H4 (cell line): ENCODE measurements at places on chromosomes 11 and 22. TPM values are rescaled to one million over a fixed set of nuclear protein-coding genes. Genes with fewer than 3 reads are reported as not detected.

DNA sequence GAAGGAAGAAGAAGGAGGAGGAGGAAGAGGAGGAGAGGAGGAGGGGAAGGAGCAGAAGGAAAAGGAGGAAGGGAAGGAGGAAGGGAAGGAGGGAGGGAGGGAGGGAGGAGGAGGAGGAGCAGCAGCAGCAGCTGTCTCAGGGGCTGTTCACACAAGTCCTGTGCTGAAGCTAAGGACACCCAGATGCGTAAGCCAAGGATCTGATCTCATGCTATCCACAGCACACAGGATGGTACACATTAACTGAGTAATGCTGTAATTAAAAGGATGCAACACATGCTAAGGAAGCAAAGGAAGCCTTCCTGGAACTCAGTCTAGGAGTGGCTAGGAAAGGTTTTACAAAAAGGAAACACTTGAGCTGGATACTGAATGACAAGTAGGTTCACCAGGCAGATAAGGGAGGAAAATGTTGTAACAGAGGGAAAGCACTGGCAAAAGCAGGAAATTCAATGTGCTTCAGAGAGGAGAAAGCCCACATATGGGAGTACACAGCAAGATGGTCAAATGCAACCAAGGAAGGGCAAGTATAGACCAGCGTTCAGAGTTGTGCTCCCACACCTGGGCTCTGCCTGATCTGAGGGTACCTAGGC is 32.0 kb downstream of the TRIM66 start:
- no peak for DNase-seq

DNA sequence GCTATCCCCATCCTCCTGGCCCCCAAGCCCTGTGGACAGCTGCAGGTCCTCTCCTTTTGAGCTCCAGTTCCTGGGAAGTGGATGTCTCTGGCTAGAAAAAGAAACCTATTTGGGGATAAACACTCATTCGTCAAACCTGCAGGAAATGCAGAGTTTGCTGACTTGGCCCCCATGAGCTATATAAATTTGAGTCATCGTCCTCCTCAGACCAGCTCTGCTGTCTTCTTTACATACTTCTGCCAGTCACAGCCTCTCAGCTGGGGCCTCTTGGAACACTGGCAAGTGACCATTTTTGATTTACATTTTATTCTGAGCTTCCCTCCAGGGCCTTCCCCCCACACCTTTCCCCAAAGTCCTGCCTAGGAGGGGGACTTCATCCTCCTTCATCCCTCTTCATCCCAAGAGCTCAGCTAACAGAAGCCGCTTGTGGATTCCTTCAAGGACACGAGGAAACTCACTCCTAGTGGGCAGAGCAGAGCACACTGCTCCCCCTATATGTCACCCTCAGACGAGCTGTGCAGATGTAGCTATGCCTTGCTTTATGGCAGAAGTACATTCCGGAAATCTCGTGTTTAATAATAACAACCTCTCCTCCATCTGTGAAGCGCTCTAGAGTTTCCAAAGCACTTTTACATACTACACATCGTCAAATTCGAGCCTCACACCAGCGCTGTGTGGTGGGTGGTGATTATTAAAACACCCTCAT is 131.8 kb downstream of the FEZ1 start:
- DNase-seq, result no peak

DNA sequence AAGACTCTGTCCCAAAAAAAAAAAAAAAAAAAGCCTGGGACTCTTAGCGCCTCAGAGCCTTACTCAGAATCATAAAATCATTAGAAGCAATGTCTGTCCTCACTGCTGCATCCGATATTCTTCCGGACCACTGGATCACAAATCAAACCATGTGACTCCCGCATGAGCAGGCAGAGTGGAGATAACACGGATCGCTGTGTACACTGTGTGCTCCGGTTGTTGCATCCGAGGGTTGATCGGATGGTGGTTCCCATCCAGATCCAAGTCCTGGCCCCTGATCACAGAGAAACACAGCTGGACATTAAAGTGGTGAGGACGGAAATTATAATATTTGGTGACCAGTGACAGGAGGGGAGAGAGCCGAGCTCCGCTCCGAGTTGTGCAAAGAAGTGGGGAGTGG is 9.7 kb upstream of the TXNRD2 start:
- DNase-seq, result no peak

GRCh38 chr11:125005491-125005890 is 51.5 kb downstream of the CCDC15 start:
- no peak for DNase-seq

DNA sequence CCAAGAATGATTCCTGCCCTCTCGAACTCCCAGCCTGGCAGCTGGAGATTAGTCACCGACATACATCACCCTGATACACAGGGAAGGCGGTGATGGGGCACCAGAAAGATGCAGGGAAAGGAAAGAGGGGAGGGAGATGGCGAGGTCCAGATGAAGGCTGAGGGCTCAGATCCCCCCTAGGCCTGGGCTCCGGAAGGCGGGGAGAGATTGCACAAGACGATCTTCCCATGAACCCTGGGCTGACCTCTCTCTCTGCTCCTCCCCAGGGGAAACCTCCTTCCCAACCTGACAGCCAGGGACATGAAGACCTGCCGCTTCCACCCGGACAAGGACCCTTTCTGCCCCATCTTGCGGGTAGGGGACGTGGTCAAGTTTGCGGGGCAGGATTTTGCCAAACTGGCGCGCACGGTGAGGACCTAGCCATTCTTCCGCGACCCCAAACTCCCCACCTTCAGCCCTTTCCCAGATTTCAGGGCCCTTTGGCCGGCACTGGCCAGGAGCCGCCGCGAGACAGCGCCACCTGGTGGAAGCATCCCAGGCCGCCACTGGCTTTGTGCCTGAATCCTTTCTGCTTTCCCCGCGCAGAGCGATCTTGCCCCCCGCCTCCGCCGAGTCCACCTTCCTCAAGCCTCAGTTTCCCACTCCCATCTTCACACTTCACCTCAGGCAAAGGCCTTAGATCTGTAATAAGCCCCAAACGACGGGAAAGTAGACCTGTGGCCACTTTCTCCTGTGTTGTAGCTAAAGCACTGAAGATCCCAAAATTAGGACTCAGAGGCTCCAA is 11.5 kb downstream of the P2RX3 start:
- DNase-seq, result no peak

DNA sequence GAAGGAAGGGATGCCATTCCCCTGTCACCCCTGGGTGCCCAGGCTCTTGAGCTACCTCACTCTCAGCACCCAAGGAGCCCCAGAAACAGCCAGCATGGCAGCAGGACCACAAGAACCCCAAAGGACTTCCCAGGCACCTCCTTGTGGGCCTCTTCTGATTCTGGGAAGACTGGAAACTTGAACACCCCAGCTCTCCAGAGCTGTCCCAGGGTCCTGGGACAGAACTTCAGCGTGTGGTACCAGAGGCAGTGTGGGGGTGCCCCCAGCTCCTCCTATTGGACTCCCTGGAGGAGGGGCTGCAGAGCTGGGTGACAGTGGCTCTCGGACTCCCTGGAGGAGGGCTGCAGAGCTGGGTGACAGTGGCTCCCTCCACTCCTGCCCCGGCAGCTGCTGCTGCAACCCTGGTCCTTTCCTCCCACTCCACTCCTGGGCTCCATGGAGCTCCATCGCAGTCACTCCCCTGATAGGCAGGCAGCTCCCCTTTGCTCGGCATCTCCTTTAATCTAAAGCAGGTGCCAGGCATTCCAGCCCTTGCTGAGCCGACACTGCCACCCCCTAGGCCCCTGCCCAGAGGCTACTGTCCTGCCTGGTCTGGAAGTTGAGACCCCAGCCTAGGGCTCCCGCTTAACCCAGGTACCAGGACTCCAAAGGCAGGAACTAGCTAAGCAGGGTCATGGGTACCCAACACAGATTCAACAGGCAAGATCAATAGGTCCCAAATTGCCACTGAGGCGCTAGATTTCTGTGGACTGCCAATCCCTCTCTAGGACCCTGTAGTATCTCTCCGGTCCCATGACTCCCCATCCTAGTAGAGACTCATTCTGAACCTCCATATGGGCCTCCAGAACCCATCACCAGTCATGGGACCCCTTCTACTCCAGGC is 2.7 kb downstream of the BCL9L start:
- DNase-seq, result no peak

GRCh38 chr22:46792841-46793261 is 30.4 kb downstream of the TBC1D22A start:
- no peak for DNase-seq

GRCh38 chr11:101407324-101407723 is 176.5 kb downstream of the TRPC6 start:
- no peak for DNase-seq

DNA sequence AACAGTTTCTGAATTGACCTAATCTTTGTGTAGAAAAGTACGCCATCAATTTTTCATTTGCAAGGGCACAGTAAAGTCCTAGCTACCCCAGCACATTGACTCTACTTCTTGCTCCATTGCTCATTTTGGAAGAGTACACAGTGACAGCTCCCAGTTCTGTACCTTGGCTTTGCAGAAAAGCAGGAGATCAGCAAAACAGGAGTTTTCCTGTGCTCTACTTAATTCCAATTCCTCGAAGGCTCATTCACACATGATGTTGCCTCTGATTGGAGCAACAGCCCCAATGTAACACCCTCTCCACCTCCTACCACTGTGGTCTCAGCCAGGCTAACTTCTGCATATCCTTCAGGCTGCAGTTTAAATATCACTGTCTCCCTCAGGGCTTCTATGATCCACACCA is 118.7 kb downstream of the PAX6 start:
- DNase-seq, result no peak

DNA sequence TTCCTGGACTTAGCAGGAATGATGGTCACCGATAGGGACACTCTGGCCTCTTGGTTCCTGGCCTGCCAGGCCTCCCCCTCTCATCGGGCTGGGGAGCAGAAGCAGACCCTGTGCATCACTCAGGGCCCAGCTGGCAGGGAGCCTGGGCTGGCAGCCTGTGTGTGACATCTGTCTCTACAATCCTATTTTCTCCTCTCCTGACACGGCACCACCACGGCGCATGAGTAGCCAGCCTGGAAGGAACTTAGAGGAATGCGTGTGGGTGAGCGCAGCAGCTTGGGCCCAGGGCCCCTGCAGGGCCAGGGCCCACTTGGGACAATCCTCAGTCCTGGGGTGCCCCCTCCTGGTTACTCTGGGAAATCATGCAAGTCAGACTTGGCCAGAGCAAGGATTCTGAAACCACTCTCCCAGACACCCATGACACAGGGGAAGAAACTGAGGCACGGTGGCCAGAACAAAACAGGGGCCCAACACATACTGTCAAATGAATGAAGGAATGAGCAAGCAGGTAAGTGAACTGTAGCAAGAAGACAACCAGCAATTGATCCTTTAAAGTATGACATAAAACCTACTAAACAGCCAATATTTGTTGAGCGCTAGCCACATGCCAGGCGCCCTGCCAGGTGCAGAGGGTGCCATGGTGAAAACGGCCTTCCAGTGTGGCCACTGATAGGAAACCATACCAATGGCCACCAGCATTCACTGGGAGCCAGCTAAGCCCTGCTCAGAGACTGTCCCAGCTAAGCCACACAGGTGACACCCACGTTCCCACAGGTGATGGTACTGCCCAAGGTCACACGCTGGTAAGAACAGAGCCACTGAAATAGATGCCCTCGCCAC is 13.3 kb downstream of the RSPH14 start:
- peak; percentile 48 for DNase-seq

DNA sequence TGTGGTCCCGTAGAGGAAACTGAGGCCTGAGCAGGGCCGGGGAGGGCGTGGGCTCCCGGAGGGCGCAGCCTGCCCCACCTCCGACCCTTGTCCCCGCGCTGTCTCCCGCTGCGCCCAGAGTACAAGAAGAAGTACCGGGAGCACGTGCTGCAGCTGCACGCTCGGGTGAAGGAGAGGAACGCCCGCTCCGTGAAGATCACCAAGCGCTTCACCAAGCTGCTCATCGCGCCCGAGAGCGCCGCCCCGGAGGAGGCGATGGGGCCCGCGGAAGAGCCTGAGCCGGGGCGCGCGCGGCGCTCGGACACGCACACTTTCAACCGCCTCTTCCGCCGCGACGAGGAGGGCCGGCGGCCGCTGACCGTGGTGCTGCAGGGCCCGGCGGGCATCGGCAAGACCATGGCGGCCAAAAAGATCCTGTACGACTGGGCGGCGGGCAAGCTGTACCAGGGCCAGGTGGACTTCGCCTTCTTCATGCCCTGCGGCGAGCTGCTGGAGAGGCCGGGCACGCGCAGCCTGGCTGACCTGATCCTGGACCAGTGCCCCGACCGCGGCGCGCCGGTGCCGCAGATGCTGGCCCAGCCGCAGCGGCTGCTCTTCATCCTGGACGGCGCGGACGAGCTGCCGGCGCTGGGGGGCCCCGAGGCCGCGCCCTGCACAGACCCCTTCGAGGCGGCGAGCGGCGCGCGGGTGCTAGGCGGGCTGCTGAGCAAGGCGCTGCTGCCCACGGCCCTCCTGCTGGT is 1.9 kb downstream of the NLRP6 start:
- no peak for DNase-seq

DNA sequence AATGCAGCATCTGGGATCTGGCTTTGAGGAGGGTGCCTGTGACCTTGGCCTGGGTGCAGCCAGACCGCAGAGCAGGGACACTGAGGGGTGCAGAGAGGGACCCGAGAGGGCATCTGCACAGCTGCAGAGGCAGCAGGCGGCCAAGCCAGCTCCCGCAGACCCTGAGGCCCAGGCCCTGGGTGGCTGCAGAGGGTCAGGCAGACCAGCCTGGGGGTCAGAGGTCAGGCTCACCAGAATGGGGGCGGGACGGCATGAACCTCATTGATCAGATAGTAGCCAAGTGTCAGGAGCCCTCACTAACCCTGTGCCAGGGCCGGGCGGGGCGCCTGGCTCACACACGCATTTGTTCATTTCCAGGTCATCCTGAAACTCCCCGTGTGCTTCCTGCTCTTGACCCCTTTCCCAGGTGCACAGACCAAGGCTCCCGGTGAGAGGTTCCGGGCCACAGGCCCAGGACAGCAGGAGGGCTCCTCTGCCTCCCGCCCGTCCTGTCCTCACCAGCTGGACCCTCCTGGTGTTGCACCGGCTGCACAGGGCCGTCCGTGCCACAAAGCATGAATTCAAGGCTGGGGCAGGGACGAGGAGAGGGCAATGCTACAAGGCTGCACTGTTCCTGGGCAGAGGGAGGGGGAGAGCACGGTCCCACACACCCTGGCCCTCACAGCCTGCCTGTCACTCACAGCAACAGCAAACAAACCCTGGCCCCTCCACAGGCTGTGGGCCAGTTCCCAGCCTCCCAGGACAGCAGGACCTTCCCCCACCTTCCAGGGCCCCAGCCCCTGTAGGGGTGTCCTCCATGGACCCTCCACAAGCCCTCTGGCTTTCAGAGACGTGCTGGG is 3.3 kb downstream of the RTN4R start:
- no peak for DNase-seq

GRCh38 chr22:27903805-27904473 is 15.1 kb downstream of the PITPNB start:
- DNase-seq, result no peak

- no peak for DNase-seq
Measured at GRCh38 chr22:36452250-36452977, 29.0 kb downstream of the TXN2 start.

Gene SCARF2
- total RNA-seq, result 7.7 TPM in 2 replicates

Gene IGSF9B
- 0.31 and 1.7 TPM in 2 replicates for total RNA-seq

Gene OR51V1
- total RNA-seq, result not detected in 2 replicates

Gene UFD1
- 55.6 and 71.1 TPM in 2 replicates for total RNA-seq

Gene APOBEC3H
- 1.4 and 2.6 TPM in 2 replicates for total RNA-seq

Gene MMP12
- total RNA-seq, result 0.41 and 1.5 TPM in 2 replicates

Gene MMP27
- total RNA-seq, result not detected in 2 replicates

Gene MUC15
- total RNA-seq, result 5.9 and 9.3 TPM in 2 replicates

Gene TIGD3
- total RNA-seq, result 1.1 and 1.6 TPM in 2 replicates

Gene FAM111B
- total RNA-seq, result 19.9 and 29.0 TPM in 2 replicates

Gene FAR1
- total RNA-seq, result 27.1 and 35.7 TPM in 2 replicates

Gene RTCB
- total RNA-seq, result 93.7 and 110 TPM in 2 replicates
